Activated CD8-positive, alpha-beta memory T cell treated with anti-CD3 and anti-CD28 coated beads, Interleukin-2, amount 50 U/mL, for 4 hours (primary cell): ENCODE measurements at places on chromosomes 16 and 17.
A peak's percentile ranks its signal among the peaks of the same experiment; 100 is the strongest.

- no peak for DNase-seq
Observed at GRCh38 chr16:165539-166374, at the start of gene HBM. Gene HBM (plus strand): TSS chr16:165978. CDS start chr16:165998, 20 bp downstream.

GRCh38 chr16:8831871-8832716, 34.5 kb downstream of the PMM2 start:
- no peak for DNase-seq

GRCh38 chr16:27704252-27704651, 154.3 kb downstream of the KATNIP start:
- no peak for DNase-seq

DNA sequence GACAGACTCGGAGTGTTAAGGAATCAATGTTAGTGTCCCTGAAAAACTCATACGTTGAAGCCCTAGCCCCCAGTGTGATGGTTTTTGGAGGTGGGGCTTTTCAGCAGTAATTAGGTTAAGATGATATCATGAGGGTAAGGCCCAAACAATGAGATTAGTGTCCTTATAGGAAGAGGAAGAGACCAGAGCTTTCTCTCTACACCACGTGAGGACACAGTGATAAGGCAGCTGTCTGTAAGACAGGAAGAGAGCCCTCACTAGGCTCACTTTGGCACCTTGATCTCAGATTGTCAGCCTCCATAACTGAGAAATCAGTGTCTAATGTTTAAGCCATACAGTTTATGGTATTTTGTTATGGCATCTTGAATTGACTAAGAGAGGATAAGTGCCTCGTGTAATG, 403.2 kb downstream of the NPIPA7 start:
- no peak for DNase-seq

- no peak for DNase-seq
Observed at GRCh38 chr16:79806757-79807156, 206.2 kb upstream of the MAF start.

- DNase-seq: no peak
Observed at GRCh38 chr17:77282524-77283515, 142.1 kb downstream of the SEC14L1 start.

- peak; percentile 29 for DNase-seq
Observed at GRCh38 chr17:77140878-77141767, at the start of gene SEC14L1. Gene SEC14L1 (plus strand): TSS chr17:77140969. CDS start chr17:77143597, 2,628 bp downstream.

GRCh38 chr16:85569615-85570212, 43.4 kb upstream of the GSE1 start:
- DNase-seq: peak; percentile 35

DNA sequence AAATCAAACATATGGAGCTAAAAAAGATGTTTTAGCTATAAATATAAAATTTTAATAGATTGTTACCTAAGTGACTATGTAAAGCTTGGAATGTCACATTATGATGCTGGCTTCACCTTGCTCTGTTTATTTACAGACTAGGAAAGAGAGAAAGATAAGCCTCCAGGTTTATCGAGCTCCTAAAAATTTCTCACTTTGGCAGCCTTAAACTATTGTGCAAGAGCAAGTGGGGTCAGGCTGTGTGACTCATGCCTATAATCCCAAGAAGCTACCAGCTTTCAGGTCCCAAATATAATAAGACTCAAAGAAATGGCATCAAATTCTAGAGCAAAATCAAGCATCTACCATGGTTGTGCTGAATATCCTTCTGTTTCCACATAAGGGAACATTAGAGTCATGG, 34.3 kb upstream of the PRSS54 start:
- no peak for DNase-seq

DNA sequence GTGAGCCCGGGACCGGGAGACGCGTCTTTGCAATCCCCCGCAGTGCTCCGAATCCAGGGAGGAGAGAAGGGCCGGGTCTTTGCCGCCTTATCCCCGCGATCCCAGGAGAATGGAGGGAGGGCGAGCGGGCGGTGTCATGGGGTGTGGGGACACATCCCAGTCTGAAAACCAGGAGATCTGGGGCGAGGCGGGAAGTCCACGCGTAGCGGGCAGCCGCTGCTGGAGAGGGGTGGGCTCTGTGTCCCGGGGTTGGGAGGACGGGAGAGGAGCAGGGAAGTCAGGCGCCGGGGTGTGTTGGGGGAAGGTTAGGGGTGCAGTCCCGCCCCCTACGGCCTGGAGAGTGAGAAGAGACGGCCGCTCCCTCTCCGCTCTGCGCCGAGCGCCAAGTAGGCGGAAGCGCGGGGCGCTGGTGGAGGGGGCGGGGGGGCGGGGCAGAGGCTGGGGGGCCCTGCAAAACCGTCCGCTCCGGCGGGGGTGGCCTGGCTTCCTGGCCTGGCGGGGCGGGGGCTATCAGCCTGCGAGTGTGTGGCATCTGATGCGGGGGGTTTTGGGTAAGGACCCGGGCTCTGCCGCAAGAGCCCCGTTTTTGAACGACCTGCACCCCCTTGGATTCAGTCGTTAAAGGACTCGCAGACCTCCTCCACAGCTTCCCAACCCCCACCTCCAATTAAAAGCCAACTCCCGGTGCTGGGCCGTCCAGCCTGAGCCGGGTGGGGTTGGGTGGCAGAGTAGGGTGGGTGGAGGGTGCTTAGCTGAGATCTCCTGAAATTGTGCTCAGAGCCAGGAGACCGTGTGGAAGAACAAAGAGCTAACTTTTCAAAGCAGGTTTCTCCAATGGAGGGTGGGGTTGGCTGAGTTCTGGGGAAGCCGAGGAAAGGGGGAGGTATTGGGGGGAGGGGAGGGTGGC, 654 bp downstream of the LASP1 start:
- peak; percentile 71 for DNase-seq

- DNase-seq: no peak
Observed at GRCh38 chr17:16100737-16101400, 101.2 kb downstream of the TTC19 start.

DNA sequence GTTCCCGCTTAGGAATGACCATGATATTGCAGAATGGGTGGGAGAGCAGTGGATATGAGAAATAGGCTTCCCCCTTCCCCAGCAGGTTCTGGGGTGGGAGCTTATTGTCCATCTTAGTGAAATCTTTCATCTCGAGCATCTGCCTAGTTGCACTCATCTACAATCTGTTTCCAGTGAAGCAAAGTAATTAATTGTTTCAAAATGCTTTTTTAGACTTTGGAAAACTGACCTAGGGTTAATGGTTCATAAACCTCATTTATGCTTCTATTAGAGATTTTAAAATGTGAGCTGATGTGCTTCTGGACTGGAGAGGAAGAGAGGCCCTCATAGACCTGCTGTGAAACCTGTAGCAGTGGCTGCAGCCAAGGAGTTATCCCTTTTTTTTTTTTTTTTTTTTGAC, 247.7 kb upstream of the XYLT1 start:
- no peak for DNase-seq

GRCh38 chr16:70684146-70685060, 1.4 kb downstream of the MTSS2 start:
- DNase-seq: no peak

GRCh38 chr17:40321961-40322357, 13.0 kb downstream of the RARA start:
- DNase-seq: no peak

- peak; percentile 37 for DNase-seq
Observed at GRCh38 chr17:59620518-59621259, 994 bp downstream of the CLTC start.

DNA sequence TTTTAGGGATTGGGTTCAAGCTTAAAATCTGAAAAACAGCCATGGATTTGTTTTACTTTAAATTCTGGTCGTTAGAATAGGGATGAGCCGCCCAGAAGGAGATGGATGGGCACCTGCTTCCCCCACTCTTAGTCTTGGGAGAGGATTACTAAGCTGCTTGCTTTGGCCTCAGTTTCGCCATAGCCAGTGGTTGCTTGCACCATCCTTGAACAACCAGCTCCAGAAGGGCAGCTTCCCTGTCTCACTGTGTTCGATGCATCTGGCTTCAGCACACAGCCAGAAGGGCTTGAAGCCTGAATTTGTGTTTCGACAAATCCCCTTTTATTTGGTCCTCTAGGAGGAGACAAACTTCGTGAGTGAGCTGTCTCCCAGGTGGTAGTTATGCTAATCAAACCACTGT, 7.1 kb downstream of the CYB5D2 start:
- DNase-seq: no peak

DNA sequence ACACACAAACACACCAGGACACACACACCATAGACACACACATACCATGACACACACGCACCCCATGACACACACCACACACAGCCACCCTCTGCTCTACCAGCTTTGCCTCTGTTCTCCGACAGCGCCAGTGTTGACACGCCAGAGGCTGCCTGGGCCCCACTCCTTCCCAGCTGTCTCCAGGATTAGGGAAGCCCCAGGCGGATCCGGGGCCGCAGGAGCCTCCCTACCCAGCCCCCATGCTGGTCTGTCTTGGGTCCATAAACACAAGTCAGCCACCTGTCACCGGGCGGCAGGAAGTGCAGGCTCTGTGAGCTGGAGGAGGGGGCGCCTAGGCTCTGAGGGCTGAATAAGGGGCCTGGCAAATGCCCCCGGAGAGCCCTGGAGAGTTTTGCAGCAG, 10.5 kb downstream of the TBC1D16 start:
- no peak for DNase-seq

DNA sequence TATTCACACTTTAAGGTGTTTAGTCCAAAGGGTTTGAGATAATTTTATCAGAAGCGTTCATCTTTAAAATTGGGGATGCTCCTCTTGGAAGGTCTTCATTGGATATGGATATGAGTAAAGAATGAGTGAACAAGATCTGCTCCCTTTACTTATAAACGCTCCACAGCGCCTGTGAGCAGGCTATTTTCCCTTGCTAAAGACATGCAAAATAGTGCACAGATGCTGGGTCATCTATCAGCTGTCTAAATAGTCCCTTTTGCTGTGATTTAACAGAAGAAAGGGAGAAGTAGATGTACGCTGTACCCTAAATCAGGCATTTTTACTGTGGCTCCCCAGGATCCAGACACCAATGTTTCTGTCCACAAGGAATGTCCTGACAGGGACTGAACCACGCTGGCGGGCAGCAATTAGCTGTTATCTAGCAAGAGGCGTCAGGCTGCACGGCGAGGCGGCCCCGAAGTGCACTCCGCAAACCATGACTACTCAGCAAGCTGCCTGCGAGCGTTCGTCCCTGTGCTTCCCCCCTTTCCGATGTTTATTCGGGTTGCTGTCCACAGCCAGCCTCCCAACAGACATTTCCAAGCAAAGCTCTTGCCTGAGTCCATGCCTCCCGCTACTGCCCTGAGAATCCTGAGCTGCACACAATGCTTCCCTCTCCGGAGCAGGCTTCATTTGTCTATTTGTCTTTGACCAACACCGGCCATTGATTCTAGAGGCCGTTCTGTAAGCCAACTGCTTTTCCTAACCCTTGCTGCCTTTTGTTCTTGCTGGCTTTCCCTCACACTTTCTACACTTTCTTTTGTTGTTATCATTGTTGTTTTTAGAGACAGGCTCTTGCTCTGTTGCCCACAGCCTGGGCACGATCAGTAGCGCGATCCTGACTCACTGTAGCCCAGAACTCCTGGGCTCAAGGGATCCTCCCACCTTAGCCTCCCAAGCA, 55.7 kb upstream of the CNEP1R1 start:
- no peak for DNase-seq

DNA sequence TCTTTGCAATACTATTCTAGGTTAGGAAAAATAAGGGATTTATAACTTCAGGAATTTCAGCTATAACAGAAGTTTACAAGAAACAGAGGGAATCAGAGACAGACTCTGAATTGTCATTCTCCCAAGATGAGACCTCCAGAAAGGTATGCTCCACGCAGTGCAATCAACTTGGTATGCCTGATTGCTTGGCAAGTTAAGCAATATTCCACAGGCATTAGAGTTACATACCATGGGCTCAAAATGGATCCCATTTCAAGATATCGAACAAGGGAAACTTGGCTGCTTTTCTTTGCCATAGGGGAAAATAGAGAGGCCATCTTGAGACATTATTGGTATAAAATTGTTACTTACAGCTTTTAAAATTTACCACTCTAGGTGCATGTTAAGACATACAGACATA, 615.6 kb upstream of the SOX9 start:
- DNase-seq: no peak

DNA sequence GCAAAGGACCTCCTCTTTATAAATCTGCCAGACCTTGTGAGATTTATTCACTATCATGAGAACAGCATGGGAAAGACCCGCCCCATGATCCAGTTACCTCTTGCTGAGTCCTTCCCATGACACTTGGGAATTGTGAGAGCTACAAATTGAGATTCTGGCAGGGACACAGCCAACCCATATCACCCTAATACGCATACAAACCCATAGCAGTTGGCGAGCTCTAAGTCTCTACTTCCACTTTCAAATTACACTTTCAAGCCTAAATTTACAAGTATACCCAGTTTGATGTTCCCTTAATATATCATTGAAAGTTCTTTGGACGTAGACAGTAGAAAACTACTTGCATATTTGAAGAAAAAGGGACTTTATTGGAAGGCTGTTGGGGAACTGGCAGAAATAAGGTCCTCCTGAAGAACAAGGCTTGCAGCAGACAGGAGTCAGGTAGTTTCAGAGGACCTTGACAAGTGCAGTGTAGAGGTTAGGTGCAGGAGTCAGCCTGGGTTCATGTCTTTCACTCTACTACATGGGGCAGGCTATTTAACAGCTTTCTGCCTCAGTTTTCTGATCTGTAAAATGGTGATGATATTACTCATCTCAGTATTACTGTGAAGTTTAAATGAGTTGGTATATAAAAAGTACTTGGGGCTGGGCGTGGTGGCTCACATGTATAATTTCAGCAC, 107.9 kb upstream of the EEF2KMT start:
- DNase-seq: no peak

GRCh38 chr16:11136600-11136999, 119.4 kb downstream of the SOCS1 start:
- DNase-seq: no peak

DNA sequence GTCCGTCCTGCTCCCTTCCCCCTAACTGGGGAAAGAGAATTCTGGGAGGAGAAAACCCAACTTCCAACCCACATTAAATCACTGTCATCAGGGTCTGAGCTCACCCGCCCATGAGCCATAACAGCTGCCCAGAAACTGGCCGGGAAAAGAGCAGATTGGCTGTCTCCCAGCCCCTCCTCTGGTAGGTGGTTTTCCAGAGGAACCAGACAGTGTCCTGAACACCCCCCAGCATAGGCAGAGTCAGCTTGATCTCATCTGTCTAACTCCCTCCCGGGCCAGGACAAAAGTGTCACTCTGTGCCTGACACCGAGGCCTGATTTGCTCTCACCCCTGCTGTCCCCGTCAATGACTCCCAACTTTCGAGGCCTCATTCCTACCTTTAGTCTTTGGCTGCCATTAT, 197.0 kb downstream of the AXIN2 start:
- no peak for DNase-seq

- DNase-seq: no peak
Observed at GRCh38 chr17:50629902-50630301, 4.8 kb upstream of the ABCC3 start.

DNA sequence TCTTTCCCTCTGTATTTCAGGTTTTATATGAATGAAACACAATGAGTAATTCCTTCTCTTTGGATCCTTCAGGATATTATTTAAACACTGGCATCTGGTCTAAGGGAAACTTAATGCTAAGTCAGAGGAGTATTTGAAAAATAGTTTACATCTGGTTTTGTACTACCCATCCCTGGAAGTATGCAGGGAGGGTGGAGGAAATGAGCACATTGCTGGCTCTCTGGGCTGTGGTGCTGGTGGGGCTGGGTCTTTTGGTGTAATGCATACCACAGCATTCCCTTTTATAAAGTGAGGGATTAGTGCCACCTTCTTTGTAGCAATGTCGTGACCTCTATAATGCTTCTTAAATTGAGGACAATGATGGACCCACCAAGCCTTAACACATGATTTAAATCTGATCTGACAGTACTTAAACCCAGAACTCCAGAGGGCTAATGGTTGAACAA, 105.5 kb upstream of the AXIN2 start:
- no peak for DNase-seq

GRCh38 chr17:30224419-30224960, 11.0 kb downstream of the SLC6A4 start:
- no peak for DNase-seq
